ENCODE measurements at places on chromosomes 5 and 9. TPM values are rescaled to one million over a fixed set of nuclear protein-coding genes. Genes with fewer than 3 reads are reported as not detected.

DNA sequence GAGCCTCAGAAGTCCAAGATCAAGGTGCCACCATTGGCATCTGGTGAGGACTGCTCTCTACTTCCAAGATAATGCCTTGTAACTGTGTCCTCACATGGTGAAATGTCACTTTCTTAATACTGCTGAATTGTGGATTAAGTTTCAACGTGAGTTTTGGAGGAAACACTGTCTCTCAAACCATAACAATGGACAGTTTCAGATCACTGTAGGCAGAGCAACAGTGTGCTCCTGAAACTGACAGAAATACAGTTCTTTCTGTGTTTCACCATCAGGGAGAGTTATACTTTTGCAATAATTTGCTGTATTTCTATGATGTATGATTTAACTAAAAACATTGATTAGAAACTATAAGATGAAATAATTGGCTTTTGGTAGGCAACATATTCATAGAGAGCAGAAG lies 1780.5 kb upstream of the CDH6 start:
- DNase-seq: no peak

DNA sequence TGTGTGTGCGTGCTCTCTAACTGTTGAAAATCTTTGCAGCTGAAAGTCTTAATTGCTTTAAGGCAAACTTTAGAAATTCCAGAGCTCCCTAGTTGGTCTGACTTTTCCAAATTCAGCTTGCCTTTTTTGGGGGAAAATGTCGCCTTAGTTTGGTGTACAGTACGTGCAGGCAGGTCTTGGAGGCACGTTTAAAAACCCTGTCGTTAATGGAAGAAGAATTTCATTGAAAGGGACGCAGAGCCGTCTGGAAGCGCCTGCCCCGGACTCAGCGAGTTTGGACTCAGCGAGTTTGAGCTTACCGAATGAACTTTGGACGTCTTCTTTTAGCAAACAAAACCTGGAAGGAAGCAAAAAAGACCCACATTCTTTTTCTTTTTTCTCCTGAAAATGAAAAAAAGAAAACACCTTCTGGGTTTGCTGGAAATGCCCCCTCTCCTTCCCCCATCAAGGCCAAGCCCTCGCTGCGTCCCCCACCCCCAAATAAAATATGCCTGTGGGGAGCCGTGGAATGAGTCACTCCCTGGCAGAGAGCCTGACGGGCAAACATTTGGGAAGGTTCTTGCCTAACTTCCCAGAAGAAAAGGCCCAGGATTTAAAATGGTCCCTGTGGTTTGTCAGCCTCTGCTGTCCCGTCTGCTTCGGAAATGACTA lies 1.5 kb downstream of the NEK6 start:
- no peak for DNase-seq

- no peak for DNase-seq
Observed at GRCh38 chr5:38434966-38435705, 121.3 kb downstream of the LIFR start.

DNA sequence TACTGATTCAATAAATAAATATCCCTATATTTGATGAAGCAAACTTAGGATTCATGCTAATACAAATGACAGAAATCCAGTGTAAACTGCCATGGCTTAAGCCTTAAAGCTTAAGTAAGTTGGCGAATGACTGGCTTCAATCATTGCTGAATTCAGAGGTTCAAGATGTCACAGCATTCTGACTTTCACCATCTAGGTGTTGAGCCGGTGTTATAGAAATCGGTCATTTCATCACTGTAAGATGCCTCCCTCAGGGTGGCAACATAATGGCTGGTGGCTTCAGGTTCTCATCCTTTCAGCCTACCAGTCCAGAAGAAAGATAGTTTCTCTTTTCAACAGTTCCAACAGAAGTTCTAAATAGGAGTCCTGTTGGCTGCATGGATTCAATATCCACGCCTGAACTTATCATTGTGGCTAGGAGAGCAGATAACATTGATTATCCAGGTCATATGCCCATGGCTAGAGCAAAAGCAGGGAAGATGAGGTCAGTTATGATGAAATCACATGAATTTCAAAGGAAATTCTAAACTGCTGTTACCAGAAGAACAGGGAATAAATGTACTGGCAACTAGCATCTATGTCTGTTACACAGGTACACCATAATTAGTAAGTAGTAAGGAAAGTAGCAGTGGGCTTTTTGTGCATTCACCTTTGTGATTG lies 364.3 kb downstream of the ARRDC3 start:
- no peak for DNase-seq

DNA sequence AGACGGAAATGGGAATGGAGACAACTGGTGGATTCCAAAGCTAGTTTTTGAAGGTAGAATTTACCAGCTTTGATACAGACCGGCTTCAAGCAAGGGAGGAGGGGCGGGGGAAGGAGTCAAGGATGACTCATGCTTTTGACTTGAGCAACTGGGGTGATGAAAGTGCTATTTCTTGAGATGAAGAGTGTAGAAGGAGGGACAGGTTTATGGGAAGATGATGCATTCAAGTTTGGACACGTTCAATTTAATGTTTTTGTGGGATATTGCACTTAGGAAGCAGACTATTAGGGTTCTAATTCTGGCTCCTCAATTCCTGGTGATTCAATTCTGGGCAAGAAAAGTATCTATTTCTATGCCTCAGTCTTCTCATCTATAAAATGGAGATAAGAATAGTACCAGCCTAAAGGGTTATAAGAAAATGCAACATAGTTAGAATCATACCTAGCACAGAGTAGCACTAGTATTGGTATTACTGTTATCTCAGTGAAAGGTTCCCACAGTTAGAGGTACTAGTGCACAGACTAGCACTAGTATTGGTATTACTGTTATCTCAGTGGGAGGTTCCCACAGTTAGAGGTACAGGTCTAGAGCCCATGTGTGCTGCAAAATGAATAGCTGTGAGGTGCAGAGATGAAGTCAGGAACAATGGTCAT lies 4.6 kb downstream of the NIPAL4 start:
- DNase-seq: peak; percentile 53

Gene NRARP
- 5.0 TPM for total RNA-seq

Gene IFNA7
- not detected for total RNA-seq
